Endodermal cell (in vitro differentiated cells): ENCODE measurements at places on chromosomes 13 and 19.

DNA sequence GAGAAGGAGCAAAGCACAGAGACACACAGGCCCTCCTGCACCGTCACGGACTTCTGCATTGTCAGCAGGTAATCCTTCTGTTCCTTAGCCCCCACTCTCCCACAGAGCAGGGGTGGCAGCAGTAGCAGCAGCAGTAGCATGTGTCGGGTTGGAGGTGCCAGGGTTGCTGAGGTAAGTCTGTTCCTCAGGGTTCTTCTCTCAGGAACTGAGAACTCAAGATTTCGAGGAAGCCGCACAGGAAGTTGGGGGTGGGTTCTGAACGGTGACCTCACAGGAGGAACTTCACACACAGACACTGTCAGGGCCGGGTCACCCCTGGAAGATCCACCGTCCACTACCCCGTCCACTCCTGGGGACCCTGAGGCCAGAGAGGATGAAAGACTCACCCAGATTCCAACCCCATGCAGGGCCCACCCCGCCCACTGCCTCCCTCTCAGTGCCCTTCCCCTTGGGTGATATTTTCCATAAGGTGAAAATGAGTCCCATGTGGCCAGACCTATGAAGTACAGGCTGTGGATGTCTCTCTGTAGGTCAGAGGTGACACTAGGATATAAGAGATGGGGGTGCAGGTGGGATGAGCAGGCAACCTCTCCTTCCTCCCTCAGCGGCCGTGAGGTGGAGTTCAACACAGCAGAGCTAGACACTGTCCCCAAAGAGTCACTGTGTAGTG is at the start of gene SIGLEC12:
Gene SIGLEC12 (minus strand): TSS at position 207 of the 670 bp plus-strand sequence. CDS start 67 bp downstream, at position 140.
- no peaks in the 10 kb centered on the region for H3K4me1 ChIP-seq
- DNase-seq, result no peak
- no peak within 1 kb of the TSS for H3K27ac ChIP-seq
- H3K4me3 ChIP-seq, result no peak within 1 kb of the TSS
- H3K36me3 ChIP-seq, result no peaks in the 10 kb centered on the region
- H3K27me3 ChIP-seq, result no peaks in the 10 kb centered on the region

GRCh38 chr13:43933378-43933777 is 53.7 kb downstream of the LACC1 start:
- DNase-seq, result no peak
- H3K27ac ChIP-seq, result no peak overlapping the region
- H3K36me3 ChIP-seq, result no peaks in the 10 kb centered on the region
- no peaks in the 10 kb centered on the region for H3K4me1 ChIP-seq
- H3K4me3 ChIP-seq, result no peak overlapping the region

DNA sequence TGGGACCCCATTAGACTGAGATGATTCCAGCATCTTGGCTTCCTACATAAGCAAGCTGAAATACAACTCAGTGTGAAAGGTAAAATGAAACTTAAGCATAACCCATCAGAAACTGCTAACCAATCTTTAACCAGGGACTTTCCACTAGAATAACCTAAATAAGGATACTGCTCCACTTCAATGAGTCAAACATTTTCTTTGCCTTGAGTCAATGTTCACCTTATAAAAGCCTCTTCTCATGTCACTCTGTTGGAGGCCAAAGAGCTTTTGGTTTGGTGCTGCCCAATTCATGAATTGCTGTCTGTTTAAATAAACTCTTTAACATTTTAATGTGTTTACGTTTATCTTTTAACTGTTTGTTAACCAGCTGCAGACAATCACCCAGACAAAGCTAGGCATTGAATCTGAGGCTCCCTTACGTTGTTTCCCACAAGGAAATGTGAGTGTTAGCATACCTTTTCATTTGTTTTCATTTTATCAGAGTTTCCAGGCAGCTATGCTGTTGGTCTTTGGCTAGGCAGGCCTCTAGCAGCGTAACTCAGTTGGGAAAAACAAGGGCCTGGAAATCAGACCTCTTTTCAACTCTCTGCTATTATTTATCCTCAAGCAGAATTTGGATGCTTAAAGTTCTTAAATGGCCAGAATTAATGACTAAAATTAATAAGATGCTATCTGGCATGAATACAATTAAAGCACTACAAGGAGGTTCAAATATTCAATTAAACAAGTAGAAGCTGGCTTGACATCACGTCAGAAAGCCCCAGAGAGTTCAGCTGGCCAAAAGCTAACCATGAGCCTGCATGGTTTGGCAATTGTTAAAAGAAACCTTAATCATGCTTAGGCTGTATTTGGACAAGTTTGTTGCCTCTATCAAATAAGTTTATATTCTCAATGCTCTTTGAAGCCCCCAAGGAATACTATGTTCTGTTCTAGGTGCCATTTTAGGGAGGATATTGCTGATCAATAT is 200.2 kb downstream of the DCLK1 start:
- H3K36me3 ChIP-seq, result no peaks in the 10 kb centered on the region
- no peak for DNase-seq
- no peak overlapping the region for H3K27ac ChIP-seq
- H3K4me1 ChIP-seq, result peaks cover 2% of the 10 kb centered on the region

GRCh38 chr13:76904507-76904906 is 18.3 kb upstream of the KCTD12 start:
- no peak overlapping the region for H3K27ac ChIP-seq
- peaks cover 5% of the 10 kb centered on the region for H3K4me1 ChIP-seq
- no peaks in the 10 kb centered on the region for H3K27me3 ChIP-seq
- no peaks in the 10 kb centered on the region for H3K36me3 ChIP-seq
- no peak for DNase-seq

- H3K27me3 ChIP-seq, result peaks cover 13% of the 10 kb centered on the region
- no peak overlapping the region for H3K4me3 ChIP-seq
- no peaks in the 10 kb centered on the region for H3K4me1 ChIP-seq
- DNase-seq, result no peak
- no peaks in the 10 kb centered on the region for H3K36me3 ChIP-seq
Measured at GRCh38 chr19:4586691-4587090, 27.2 kb upstream of the SEMA6B start.

DNA sequence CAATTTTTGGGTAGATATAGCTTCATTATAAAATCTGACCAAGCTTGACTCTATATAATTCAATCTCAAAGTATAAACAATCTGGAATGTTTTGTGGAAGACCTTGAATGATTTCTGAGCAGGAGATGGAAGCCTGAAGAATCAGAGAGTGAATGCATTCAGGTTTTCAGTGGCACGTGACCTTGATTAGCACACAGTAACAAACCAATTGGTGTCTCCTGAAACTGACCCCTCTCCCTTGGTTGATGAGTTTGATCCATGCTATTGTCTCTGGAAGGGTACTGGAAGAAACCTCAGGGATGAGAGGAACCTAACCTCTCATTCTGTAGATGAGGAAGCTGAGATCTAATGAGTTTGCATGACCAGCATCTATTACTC is 39.6 kb downstream of the PCDH8 start:
- H3K4me3 ChIP-seq, result no peak overlapping the region
- no peak overlapping the region for H3K27ac ChIP-seq
- no peaks in the 10 kb centered on the region for H3K4me1 ChIP-seq
- H3K27me3 ChIP-seq, result no peaks in the 10 kb centered on the region
- DNase-seq, result no peak
- no peaks in the 10 kb centered on the region for H3K36me3 ChIP-seq
